Posterior cingulate gyrus (tissue), 11 donors: ENCODE measurements at places on chromosomes 2 and 18.
A peak's percentile ranks its signal among the peaks of the same experiment; 100 is the strongest.

- DNase-seq = no peak
These were observed 20.2 kb upstream of the ZFP36L2 start for GRCh38 chr2:43246641-43247040.

DNA sequence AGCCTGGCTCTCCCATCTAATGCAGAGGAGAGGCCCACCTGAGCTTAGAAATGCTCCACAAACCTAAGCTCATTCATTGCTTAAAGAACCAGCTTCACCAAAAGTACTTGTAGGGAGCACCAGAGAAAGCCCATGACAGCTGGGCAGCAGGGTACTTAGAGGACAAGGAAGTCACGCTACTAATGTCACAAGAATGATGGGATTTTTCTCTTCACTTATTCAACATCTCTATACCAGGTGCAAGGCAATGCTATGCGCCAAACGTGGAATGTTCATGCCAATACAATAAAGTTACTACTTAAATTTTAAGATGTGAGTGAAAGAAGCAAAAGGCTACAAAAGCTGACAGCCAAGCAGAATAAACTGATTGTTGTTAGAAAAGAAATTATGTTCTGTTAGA lies 36.0 kb downstream of the LONRF2 start:
- DNase-seq = no peak

DNA sequence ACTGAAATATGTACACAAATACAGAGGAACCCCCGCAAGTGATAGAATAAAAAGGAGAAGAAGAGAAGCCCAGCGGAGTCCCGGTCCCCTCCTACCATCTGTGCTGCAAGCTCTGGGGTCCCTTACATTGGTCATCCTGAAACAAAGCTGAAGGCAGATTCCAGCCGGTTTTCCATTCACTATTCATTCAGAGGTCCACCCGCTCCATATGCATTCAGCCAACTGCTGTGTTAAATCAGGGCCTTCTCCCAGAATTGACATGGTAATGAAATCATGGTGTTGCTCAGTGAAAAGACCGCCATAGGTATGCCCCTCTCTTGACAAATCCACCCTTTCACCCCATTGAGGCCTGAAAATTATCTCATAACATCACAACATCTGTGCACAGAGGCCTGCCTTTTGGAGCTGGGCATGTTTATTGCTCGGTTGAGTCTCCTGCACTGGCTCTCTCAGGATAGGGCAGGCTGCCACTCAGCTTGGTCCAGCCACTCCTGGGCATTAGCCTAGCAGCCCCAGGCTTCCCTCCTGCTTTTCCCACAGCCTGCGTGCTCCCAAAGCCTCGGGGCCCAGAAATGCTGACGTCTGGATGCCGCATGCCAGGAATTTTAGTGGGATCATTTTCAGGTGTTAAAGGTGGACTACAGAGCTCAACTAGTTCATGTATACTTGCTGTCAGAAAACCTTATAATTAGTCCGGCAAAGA lies 39.3 kb upstream of the ID2 start:
- DNase-seq = no peak

- no peak for DNase-seq
These were observed 29.4 kb upstream of the ASNSD1 start for GRCh38 chr2:189631849-189632248.

DNA sequence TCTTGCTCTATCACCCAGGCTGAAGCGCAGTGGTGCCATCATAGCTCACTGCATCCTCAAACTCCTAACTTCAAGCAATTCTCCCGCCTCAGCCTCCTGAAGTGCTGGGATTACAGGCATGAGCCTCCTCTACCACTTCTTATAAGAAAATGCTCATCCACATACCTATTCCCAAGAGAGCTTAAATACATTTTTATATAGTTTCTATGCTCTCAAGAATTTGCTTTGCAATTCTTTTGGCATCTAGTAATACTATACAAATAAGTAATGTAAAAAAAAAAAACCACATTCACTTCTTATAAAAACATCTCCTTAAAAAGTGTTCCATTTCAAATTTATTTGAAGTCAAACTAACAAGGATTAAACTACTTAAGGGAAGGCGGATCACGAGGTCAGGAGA lies 197.3 kb downstream of the DNAH7 start:
- DNase-seq = no peak

- peak; percentile 78 for DNase-seq
These were observed 81.8 kb downstream of the TNS1 start for GRCh38 chr2:217920879-217921603.

- DNase-seq = no peak
These were observed 22.4 kb upstream of the SCYGR1 start for GRCh38 chr2:227410191-227410590.

GRCh38 chr2:119837759-119838158 lies 78.0 kb downstream of the PTPN4 start:
- DNase-seq = no peak

- no peak for DNase-seq
These were observed 382.1 kb upstream of the SETBP1 start for GRCh38 chr18:44298566-44298965.

- DNase-seq = no peak
These were observed 9.6 kb downstream of the KCNJ3 start for GRCh38 chr2:154707994-154708575.

DNA sequence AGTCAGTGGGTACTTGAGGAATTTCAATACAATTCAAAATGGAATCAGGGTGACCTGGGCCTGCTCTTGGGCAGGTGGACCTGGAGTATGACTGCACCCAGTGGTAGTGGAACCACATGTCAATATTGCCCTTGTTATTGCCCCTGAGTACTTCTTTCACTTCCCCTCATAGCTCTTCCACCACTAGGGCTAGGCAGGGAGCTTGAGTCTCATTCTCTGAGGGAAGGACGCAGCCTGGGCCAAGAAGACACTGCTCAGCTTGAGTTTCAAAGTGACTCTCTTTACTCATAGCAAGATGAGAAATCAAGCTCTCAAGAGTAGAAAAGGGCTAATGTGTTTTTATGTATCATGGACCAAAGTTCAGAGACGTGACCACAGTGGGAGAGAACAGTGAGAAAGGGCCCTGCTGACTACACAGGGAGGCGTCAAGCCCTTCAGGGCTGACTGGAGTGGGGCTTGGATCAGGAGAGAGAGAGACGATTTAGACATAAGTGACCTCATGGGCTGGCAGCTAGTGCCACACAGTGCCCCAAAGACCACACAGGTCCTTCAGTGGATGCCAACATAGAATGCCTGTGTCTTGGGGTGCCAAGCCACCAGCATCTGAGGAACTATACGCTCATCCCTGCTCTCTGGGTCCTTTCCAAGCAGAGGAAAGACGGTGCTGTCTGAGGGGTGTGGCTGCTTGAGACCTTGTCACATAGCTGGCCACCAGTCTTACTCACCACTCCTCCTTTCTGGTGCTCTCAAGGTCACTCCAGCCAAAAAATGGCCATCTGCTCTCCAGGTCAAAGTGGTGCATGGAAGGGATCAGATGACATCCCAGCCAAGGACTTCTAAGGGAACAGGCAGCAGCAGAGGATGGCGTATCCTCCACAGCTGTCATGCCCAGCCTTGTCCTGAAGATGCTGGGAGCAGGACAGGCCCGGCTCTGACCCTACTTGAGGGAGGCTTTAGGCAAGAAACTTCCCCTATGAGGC lies 13.0 kb downstream of the PTMA start:
- DNase-seq = peak; percentile 35

DNA sequence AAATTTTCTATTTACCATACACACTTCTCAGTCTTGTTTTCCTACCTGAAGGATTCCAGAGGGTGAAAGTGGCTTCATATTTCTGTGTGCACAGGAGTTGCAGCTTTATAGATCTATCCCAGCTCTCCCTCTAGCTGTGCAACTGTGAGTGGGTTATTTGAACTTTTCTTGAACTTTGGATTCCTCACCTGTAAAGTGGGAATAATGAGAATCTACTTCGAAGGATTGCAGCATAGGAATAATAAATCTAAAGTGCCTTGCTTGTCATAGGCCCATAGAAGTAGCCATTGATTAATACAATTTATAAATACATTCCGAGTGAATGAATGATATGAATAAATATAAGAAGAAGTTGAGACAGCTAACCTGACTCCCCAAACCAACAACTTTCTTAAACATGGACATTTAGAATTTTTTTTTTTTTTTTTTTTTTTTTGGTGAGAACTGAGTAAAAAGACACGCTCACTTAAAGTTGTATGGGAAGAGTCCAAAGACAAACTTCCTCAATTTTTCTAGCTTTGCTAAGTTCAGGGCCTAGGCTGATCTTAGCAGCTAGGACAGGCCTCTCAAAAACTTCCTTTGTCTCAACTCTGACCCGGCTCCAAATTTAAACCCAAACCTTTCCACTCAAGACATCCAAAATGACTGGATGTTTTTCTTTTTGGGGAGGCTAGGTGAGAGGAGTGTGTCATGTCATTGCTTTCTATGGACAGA lies 203.3 kb upstream of the FBXO11 start:
- DNase-seq = no peak

- no peak for DNase-seq
These were observed 648.1 kb downstream of the LRP1B start for GRCh38 chr2:141482697-141483096.

DNA sequence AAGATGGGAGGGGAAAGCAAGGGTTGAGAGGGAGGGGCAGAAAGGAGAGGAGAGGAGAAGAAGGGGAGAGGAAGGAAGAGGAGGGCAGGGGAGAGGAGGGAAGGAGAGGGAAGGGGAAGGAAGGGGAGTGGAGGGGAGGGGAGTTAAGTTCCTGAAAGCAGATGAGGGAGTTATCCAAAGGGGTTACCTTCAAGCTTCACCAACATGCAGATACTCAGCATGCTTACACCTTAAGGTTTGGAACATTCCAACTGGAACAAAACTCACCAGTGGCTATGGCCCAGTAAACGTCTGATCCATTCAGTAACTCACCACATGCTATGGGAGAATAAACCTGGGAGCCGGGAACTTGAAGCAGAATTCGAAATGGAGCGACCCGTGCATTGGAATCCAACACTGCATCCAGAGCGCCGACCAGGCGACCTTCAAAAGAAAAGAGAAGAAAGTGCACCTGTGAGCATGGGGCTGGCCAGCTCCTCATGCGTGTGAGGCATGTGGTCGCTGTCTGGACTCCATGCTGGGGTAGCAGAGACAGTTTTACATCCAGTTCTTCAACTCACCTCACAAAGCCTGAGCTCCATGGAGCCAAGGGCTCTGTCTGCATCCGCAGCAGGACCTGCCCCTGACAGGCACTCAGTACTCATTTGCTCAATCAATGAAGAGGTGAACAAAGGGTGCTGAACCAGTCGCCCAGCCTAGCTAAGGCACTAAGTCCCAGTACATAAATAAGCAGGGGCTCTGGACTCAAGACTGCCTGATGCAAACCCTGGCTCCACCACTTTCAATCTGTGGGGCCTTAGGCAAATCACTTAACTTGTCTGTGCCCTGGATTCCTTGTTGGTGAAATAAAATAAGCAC lies 61.0 kb downstream of the TBC1D8 start:
- no peak for DNase-seq

DNA sequence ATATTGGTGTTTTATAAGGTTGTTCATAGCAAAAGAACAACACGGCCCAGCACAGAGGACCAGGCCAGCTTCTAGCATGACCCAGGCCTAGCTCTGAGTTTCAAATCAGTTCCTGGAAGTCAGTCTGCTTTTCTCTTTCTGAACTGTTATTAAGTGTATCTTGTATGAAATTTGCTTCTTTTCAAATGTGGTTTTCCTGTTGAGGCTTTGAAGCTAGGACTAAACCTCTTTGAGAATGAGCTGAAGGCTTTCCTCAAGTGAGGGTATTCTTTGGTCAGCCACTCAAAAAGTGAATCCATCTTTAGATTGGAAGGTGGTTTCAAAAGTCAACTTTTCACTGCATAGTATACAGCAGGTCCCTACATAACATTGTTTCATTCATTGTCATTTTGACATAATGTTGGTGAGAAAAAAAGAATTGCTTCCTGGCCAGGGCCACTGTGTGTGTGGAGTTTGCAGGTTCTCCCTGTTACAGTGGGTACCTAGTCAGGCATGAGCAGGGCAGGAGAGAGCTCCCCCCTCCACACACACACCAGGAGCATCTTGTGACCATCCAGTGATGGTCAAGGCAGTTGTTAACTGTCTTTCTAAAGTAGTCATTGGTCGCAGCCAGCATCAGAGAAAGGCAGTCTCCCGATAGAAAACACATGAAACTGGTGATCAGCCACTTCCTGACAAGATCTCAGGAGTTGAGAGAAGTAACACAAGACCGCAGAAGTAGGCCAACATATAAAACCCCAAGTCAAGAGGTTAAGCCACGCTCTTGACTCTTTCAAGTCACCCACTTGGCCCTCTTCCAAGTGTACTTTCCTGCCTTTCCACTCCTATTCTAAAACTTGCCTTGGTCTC lies 6.7 kb upstream of the ACAA2 start:
- no peak for DNase-seq

DNA sequence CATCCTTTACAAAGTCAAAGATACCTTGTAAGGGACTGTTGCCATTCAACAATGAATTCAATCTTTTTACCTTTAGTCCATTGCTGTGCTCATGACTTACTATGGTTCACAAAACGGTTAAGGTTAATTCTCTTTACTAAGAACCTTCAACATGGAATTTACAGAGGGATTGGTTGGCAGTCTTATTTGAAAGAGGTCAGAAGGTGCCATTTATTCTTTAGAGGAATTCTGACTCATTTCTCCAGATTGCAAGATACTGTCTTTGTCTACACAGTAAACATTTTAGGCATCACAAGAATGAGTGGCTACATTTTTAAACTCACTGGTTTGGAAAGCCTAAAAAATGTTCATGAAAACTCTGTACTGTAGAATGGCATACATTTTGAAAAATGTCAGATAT lies 17.4 kb downstream of the KCNH7 start:
- DNase-seq = no peak

GRCh38 chr2:132676999-132677398 lies 7.0 kb upstream of the LYPD1 start:
- DNase-seq = no peak
